ENCODE measurements at places on chromosomes 6 and 20.

DNA sequence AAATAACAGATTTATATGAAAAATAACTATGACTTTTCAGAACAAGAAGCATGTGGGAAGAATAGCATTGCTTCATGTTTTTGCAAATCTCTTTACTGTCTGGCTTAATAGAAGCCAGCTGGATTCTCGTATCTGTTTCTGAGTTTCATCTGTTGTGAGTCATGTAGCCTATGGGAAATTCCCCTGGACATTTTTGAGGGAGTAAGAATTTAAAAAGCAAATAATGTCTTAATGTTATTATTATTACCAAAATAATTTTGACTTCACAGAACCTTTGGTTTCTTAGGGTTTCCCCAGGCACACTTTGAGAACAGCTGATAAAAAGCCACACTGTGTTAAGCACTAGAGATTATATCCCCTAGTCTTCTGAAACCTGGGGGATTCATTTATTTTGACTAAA, 75.8 kb downstream of the SYCP2L start:
- no peak for DNase-seq

- DNase-seq = no peak
Measured at GRCh38 chr20:46296526-46297250, 11.6 kb downstream of the CDH22 start.

- no peak for DNase-seq
Measured at GRCh38 chr20:20255099-20255498, 112.8 kb upstream of the INSM1 start.

DNA sequence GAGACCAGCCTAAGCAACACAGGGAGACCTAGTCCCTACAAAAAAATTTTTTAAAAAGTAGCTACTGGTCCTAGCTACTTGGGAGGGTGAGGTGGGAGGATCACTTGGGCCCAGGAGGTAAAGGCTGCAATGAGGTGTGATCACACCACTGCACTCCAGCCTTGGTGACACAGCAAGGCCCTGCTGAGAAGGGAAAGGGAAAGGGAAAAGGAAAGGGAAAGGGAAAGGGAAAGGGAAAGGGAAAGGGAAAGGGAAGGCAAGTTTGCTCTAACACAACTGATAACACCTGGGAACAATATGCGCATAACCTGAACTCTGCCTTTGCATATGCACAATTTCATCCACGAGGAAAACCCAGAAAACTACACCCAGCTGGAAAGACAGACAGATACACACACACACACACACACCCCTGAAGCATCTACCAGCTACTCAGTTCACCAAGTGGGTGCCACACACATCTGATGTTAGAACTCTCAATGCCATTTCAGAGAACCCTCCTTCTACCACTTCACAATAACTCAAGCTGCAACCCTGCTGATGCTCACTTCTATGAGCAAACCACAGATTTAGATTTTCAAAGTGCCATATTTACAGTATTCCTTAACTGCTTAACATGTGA, 19.1 kb downstream of the B4GALT5 start:
- DNase-seq = no peak

- DNase-seq = no peak
Measured at GRCh38 chr20:23582293-23582692, 14.0 kb upstream of the CST9L start.

DNA sequence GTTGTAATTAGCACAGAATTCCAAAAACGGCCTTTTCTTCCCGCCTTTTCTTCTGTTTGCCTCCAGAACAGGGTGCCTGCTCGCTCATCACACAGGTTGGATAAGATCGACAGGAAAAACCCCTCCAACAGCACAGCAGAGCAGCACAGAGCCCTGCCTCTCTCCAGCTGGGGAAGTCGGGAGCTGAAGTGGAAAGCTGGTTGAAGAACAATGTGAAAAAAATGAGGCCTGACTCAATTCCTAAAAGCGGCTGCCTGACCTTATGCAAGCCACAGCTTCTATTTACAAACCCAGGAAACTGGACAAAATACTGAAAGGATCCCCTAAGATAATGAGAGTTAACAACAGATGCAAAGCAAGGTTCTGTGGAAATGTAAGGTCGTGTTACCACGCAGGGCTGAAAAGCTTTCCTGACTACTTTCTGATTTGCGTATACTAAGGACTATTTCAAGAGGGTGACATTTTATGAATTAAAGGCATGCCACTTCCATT, 116.9 kb downstream of the TTLL2 start:
- DNase-seq = no peak

- no peak for DNase-seq
Measured at GRCh38 chr6:1870932-1871331, 261.2 kb downstream of the FOXC1 start.

- DNase-seq = no peak
Measured at GRCh38 chr6:75347898-75348610, 63.5 kb upstream of the TMEM30A start.

DNA sequence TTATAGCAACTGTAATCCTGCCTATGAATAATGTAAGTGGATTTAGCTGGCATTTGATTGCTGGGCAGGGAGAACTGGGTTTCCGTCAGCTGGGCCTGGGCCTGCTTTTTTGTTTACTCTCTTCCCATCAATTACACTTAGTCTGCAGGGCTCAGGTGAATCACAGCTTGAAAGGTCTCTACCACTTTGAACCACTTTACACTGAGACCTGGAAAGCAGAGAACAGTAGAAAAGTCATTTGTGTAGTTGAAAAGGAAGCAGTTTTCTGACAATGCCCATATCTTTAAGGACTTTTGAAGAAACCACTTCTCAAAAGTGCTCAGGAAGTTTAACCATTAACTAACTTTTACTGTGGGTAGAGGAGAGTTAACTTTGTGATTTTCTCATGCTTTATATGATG, 315.4 kb upstream of the SASH1 start:
- DNase-seq = no peak

GRCh38 chr6:36444470-36444869, 1.7 kb downstream of the KCTD20 start:
- DNase-seq = no peak

- DNase-seq = no peak
Measured at GRCh38 chr6:36685926-36686667, 7.6 kb downstream of the CDKN1A start.

DNA sequence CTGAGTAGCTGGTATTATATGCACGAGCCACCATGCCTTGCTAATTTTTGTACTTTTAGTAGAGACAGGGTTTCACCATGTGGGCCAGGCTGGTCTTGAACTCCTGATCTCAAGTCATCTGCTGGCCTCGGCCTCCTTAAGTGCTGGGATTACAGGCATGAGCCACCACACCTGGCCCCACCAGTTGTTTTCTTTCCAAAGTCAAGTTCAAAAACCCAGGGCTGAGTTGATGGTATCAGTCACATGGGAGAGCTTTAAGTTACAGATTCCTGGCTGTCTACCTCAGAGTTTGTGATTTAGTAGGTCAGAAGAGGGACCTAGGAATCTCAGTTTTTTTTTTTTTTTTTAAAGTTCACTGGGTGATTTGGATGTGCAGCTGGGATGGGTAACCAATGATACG, 107.7 kb downstream of the SCP2D1 start:
- no peak for DNase-seq

DNA sequence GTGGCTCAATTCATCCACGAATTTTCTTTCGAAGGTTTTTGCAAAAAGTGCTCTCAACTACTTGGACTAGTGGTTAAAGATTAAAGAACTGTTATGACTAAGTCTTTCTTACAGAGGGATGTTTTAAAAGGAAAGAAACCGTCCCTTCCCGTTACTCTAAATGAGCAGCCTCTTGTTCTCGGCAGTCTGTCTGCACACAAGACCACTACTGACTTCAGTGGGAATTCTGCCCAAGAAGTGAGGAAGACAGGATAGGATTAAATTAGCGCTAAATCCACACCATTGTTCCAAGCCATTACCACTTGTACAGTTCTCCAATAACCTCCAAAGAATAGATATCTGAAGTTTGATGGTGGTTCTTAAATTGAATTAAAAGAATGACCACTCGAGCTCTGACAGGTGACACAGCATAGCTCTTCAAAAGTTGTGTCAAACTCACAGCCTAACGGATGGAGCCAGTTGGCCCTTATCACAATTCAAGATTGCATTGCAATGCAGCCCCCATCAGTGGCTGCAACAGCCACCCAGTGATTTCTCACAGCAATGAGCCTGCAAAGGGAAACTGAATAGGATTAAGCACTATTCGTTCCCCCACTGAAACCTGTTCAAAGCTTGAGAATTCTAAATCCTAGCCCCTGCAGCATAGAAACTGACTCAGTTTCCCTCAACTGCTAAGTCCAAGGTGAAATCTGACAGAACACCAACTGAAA, 1.8 kb downstream of the EPB41L2 start:
- no peak for DNase-seq

GRCh38 chr6:168313431-168314011, 6.1 kb downstream of the DACT2 start:
- DNase-seq = no peak

DNA sequence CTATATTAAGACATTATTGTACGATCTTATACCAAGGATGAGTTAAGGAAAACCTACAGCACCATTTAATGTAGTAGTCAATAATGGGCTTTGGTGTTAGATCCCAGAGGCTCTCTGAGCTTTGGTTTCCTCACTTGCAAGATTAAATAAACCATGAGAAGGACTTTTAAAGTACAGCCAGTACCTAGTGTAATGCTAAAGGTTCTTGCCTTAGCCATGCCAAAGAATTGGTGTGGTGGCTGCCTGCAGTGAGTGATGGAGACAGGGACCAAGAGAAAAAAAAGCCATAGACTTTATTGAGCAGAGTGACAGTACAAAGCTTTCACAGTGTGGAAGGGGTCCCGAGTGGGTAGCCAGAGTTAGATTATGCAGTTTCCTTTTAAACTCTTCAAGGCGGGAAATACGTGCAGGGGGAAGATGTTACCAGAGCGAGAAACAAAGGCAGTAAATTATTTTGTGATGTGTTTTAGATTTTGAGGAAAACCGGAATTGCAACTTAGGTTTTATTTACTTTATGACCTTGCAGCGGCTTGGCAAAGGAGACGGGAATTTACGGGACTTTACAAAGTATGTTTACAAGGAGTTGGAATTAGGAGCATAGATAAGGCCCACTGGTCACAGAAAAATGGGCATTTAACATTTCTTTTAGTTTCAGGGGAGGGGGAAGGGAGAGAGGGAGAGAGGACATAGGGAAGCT, 100.4 kb downstream of the MYO6 start:
- no peak for DNase-seq

DNA sequence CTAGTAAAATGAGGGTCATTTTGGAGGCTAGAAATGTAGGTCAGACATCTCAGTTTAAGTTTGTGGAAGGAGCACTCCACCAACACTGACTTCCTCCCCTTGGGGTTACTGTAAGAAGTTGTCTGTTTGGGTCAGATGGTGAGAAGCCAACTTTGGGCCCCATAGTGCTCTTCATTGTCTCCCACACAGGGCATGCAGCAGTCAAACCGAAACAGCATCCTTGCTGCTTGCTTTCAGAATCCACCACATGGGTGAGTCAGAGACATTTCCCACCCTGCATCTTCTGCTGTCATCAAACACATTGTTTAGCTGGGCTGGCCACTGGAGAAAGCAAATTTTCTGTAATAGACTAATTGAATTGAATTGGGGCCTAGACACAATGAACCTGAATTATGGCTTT, 16.8 kb downstream of the IL17F start:
- no peak for DNase-seq

GRCh38 chr6:163490826-163491577, 76.5 kb downstream of the QKI start:
- no peak for DNase-seq

DNA sequence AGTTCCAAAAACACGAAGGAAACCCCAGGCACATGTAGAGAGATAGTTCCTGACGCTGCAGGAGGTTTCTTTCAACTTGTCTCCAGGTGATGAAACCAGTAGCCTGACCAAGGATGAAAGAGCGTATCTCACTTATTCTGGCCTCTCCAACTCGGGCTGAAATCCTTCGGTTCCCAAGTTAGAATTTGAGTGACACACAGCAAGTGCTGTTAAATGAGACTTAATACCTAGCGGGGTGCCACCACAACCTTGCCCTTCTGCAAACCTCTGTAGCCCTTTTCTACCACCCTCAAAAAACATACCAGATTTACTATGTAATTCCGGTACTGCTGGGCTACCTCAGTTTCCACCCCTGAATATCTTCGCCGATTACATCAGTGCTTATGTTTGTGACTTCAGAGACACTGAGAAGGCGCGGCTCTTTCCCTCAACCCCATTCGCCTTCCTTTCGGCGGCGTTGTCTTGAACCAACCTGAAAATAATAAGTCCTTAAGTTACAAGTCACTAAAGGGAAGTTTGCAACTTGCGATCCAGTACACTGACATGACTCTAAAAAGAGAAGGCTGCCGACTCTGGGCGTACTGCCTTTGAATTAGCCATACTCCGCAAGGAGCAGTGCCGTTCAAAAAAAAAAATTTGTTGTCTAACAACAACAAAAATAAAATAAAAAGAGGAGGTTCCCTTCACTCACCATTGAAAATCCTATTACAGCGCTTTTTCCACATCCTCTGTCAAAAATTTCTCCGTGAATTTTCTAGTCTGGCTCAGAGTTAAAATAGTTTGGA, 194.9 kb upstream of the ZNF184 start:
- DNase-seq = no peak

DNA sequence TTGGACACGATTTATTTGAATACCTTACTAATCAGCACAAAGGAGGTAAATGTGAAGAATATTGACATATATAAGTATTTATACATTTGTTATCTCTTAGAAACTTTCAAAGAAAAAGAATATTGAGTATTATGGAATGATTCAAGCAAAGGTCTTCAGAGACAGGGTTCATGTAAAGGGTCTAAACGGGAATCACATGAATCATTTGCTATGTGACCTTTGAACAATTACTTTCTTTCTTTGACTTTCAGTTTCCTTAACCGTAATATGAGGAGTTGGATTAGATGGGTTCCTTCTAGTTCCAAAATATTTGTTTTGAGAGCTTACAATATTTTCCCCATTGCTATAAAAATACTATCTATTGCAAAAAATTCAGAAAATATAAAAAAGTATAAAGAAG, 14.3 kb downstream of the ENPP1 start:
- DNase-seq = no peak

All from stimulated activated CD8-positive, alpha-beta memory T cell treated with anti-CD3 and anti-CD28 coated beads, Interleukin-15, amount 100 ng/mL, for 4 hours (primary cell).